Eye (tissue), 1 donor: ENCODE measurements at places on chromosomes 6 and 20.

GRCh38 chr20:44835116-44835515 is 24.8 kb upstream of the RIMS4 start:
- DNase-seq, result no peak

GRCh38 chr6:115717062-115717461 is 343.6 kb downstream of the FRK start:
- no peak for DNase-seq

DNA sequence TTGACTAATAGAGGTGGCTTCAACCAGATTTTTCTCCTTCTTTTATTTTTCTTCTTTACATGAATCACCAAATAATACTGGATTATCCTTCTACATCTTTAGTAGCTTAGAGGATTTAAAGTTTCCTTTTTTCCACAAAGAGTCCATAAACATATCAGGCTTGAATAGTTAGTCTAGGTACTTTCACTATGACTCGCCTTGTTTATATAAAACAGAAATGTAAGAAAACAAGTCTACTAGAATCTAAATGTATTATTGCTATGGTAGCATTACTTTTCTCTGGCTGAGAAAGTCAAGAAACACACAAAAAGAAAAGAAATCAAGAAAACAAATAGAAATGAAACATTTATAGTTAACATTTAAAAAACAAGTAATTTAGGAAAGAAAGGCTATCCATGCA is 215.2 kb downstream of the PTPRK start:
- DNase-seq, result no peak

DNA sequence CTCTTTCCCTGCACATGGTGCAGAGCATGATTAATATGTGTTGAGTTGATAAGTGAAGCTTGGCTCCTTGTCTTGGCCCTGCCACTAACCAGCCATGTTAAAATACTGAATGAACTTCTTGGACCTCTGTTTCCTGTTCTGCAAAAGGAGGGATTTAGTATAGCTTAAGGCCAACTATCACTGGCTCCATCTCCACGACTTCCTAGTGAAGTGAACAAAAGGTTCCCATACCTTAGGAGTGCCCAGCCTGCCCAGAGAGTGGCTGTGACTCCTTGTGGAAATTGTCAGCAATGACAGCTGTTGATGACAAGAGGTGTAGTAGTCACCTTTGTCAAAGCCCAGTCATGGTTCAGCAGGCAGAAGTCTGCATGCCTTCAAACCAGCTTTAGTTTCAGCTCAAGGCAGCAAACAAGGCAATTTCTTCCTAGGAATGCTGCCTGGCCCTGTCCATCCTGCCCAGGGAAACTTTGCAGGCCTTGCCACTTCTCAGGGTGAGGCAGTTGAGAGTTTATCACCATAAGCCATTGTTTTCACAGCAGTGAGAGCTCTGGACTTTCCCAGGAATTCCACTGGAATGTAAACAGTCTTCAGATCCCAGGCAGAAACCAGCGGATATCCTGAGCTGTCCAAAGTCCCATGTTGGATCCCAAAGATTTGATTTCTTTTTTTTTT is 169.7 kb upstream of the TNFAIP3 start:
- peak; percentile 41 for DNase-seq
